Activated CD4-positive, alpha-beta T cell treated with anti-CD3 and anti-CD28 coated beads for 4 hours (primary cell): ENCODE measurements at places on chromosomes 6 and 20.

DNA sequence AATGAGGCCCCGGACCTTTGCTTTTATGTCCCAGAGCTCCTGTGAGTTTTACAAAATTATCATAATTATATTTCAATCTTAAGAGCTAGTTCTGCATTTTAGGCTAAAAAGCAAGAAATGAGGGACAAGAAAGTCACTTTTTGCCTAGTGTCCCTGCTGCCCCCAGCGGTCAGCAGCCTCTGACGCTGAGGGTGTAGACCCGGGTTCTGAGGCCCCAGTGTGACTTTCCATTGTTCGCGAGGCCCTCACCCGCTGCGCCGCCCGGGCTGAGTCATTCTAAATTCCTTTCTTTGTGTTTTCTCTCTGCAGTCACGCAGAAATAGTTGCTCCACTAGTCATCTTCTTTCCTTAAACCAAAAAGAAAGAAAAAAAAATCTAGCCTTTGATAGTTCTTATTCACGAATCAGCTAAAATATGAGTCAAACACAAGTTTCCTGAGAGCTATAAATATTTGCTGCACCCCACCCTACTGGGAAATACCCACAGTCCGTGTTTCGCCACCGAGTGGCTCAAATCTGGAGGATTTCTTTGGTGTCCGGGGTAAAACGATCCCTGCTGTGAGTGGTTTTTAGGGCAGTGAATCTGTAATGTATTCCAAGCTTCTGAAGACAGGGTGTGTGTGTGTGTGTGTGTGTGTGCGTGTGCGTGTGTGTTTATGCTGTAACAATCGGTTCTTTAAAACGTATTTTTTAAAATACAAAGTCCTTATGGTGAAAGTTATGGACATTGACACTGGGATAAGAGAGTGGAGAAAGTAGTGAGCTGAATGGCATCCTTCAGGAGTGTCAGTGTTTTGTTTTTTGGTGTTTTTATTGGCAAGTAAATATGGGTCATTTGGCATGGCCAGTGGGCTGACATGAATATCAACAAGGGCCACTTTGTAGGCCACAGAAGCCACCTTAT lies 59.7 kb upstream of the EEF1A1 start:
- peak; percentile 78 for DNase-seq

DNA sequence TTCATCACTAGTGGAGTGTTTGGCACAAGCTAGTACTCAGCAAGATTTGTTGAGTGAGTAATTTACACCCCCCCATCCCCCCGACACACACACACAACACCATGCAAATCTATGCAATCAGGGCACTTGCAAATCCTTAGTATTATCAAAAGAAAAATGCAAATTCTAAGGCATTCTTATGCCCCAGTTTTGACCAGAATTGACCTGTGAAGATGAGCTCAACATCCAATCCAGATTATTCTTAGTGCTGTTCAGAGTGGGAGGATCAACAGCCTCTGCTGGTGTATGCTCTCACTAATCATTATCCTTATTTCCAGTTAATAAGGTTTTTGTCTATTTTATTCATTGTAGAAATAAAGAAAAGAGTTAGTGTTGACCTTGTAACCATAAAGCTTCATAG lies 185.4 kb downstream of the PLCB1 start:
- no peak for DNase-seq

DNA sequence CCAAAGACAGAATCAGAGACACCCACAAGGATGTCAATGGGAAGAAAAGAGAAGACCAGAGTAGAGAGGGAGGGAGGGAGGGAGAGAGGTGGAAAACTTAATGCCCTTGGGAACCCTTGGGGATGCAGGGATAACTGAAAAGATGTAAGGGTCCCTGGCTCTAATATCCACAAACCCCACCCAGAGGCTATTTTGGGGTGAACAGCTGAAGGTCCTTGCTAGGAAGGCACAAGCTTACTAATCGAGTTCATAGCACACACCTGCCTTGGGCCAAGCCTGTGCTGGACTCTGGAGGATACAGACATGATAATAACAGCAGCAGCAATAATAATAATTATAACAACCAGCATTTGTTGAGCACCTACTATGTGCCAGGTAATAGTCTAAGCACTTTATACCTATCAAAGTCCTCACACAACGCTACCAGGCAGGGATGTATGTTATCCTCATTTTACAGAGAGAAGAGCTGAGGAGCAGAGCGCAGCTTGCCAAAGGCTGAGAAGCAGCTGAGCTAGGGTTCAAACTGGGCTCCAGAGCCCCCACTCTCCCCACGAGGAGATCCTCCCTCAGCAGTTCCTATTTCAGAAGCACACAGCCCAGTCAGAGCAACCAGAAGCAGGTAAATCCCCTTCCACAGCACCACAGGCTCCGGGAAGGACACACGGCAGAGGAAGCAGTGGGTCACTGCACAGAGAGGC lies 174.2 kb downstream of the ANKRD60 start:
- DNase-seq = no peak

DNA sequence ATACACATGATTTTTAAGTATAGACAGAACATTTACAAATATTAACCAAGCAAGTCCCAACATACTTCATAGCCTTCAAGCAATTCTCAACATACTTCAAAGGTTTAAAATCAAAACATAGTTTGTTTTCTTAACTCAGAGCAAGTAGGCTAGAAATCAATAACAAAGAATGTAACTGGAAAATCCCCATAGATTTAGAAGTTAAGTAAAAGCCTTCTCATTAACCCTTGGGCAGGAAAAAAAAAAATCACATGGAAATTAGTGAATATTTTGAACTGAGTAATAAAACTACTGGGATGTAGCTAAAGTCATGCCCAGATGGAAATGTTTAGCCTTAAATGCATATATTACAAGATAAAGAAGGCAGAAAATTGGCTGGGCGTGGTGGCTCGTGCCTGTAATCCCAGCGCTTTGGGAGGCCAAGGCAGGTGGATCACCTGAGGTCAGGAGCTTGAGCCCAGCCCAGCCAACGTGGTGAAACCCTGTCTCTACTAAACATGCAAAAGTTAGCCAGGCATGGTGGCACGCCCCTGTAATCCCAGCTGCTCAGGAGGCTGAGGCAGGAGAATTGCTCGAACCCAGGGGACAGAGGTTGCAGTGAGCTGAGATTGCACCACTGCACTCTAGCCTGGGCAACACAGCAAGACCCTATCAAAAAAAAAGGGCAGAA lies 316.1 kb downstream of the TAF4 start:
- no peak for DNase-seq

GRCh38 chr20:50372770-50373088 lies 137.5 kb upstream of the PTPN1 start:
- DNase-seq = no peak

DNA sequence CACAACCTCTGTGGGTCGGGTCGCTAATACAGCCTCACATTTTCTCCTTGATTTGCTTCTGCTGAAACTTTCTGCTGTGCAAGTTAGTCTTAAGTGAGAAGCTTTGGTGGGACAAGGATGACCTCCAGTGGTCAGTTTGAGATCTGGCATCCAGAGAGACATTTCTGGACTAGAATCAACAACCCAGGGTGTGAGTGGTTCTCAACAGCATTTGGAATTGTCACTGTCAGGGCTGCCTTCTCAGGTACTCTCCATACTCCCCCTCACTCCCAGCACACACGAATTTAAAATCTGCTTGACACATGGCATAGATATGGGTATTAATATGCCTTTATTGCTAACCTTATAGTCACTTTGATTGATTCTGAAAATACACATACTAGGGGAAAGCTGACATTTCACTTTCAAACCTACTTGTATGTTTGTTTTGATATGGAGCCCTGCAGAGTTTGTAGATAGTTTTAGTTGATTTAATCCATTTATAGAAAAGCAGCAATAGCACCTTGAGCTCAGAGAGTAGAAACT lies 13.2 kb downstream of the OTOR start:
- peak; percentile 52 for DNase-seq

- no peak for DNase-seq
Observed at GRCh38 chr6:156689656-156690055, 87.5 kb upstream of the ARID1B start.

DNA sequence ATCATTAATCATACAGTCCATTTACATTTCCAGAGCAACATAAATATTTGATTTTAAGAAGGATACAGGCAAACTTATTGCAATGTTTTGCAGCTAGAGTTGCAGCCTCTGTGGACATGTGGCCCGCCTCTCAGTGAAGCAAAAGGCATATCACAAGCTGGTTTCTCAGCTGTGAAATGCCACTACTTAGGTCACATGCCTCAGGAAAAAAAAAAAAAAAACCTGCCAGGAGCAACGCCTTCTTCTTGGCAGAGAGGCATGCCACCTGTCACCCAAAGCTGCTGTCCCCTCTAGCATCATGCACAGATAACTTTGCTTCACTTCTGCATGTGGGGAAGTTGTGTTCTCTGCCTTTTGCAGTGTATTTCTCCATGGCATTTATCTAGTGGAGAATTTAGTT lies 18.5 kb downstream of the GRM1 start:
- DNase-seq = no peak

- no peak for DNase-seq
Observed at GRCh38 chr6:119273272-119274196, 76.0 kb downstream of the MAN1A1 start.

GRCh38 chr6:99393366-99393697 lies 663 bp downstream of the COQ3 start:
- no peak for DNase-seq

GRCh38 chr6:107228754-107229153 lies 113.4 kb upstream of the BEND3 start:
- no peak for DNase-seq

GRCh38 chr6:2839195-2839981 lies 2.3 kb downstream of the SERPINB1 start:
- no peak for DNase-seq

DNA sequence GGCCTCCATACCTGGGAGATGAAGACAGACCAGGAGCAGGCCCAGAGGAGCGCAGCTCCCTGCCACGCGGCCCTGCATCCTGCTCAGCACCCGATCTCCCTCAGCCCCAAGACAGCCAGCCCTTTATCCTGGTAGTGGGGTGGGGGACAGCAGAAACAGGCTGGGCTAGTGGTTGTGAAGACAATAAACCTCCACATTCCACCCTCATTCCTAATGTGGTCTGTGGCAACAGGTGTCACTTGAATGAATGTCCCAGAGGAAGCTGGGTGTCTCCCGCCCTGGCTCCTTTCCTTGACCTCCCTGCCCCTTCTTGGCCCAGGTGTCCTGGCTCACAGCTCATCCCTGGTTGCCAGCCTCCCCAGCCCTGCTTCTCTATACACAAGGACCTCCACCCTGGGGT lies at the start of gene C6orf15:
TSS of gene C6orf15 (minus strand) at position 98 of the 400 bp plus-strand sequence. CDS start at position 78, 20 bp downstream.
- DNase-seq = no peak

GRCh38 chr6:52953911-52954839 lies 40.9 kb downstream of the GSTA4 start:
- DNase-seq = no peak

DNA sequence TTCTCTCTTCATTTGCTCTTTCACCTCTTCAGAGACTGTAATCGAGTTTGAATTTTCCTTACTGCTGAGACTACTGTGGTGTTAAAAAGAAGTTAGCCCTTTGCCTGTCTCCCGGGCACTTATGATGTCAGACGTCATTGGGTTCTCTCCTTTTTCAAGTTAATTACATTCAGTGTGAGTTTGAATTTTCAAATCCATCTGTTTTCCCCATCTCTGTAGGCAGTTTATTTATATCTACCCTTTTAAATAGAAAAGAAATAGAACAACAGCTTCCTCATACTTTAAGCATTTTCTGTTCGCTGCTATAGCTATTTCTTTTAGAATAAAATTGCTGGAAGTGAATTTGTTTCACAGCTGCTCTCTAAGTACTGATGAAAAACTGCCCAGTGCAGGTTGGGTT lies 81.4 kb downstream of the MCHR2 start:
- no peak for DNase-seq

DNA sequence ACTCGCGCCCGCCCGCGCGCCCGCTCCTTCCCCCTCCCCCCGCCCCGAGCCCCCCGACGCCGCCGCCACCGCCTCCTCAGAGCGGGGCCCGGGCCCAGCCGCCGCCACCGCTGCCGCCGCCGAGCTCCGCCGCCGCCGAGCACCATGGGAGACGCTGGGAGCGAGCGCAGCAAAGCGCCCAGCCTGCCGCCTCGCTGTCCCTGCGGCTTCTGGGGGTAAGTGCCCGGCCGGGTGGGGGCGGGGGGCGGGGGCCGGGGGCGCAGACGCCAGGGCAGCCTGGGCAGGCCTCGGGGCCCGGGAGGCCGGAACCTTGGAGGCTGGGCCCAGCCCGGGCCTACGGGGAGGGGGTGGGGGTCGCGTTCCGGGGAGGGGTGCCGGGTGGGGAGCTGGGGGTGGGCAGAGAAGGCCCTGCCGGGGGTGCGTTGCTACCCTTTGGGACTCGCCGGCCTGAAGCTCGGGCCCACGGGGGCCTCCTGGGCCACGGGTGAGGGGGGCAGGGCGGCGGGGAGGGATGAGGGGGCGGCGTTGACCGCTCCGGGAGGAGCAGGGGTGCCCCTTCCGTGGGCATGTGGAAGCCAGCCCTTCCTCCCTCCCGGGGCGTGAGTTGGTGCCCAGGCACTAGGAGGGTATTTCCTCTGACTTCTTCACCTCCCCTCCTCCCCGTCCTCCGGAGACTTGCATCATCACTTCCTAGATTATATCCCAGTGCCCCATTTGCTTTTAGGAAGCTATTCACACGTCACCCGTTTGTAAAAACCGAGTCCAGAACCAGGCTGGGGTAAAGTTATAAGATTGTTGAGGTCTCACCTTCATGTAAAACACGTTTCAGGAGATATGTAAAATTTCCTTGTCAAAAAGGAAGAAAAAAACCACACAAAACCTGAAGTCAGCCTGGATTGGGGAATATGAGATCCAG lies 533 bp downstream of the ZFAND3 start:
- DNase-seq = peak; percentile 25

GRCh38 chr6:17150096-17150495 lies 48.2 kb downstream of the STMND1 start:
- no peak for DNase-seq

GRCh38 chr6:67219346-67219745 lies 1415.7 kb upstream of the ADGRB3 start:
- DNase-seq = no peak

DNA sequence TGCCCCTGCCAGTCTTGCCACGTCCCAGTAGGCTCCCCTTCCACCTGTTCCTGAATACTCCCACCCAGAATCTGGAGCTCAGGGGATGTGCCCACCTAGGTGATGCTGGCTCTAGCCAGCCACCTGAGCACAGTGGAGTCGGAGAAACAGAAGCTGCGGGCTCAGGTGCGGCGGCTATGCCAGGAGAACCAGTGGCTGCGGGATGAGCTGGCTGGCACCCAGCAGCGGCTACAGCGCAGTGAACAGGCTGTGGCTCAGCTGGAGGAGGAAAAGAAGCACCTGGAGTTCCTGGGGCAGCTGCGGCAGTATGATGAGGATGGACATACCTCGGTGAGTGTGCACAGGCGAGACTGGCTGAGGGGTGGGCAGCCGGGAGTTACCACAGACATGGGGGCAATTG lies 3.4 kb downstream of the KLC4 start:
- no peak for DNase-seq

- no peak for DNase-seq
Observed at GRCh38 chr6:153088796-153089195, 42.3 kb downstream of the RGS17 start.

- DNase-seq = no peak
Observed at GRCh38 chr20:19079536-19080299, 132.7 kb upstream of the SLC24A3 start.

GRCh38 chr6:150322466-150322871 lies 46.3 kb upstream of the IYD start:
- DNase-seq = no peak
